ENCODE measurements at places on chromosomes 1 and 21. TPM values are rescaled to one million over a fixed set of nuclear protein-coding genes. Genes with fewer than 3 reads are reported as not detected.

Gene HAPLN2
- total RNA-seq = 2.2 TPM

Gene B3GALT5
- 1.0 TPM for total RNA-seq

Gene EVA1B
- 8.2 TPM for total RNA-seq

Gene SLAMF6
- 0.22 TPM for total RNA-seq

Gene DNAJC6
- total RNA-seq = 2.2 TPM

Gene CD52
- total RNA-seq = 2.1 TPM

Gene MSH4
- 0.75 TPM for total RNA-seq

Gene CD1D
- 0.89 TPM for total RNA-seq

Gene SEMA4A
- 3.4 TPM for total RNA-seq

Gene NTNG1
- not detected for total RNA-seq

Gene CYP4B1
- 9.2 TPM for total RNA-seq

Gene ADORA1
- total RNA-seq = 2.8 TPM

Gene SLAMF7
- total RNA-seq = 0.79 TPM

Gene PRDM16
- 1.2 TPM for total RNA-seq

Gene CAMTA1
- 68.1 TPM for total RNA-seq

Gene OR2T12
- not detected for total RNA-seq

Gene SELENBP1
- total RNA-seq = 66.2 TPM

Gene TTC22
- not detected for total RNA-seq

Gene AMY1B
- not detected for total RNA-seq

Gene PLPPR5
- total RNA-seq = not detected

Gene PANK4
- total RNA-seq = 41.1 TPM

Gene TDRD5
- total RNA-seq = not detected

Gene CTSS
- 11.0 TPM for total RNA-seq

Gene GPR25
- total RNA-seq = not detected

Gene DIO1
- total RNA-seq = not detected

Gene ADCY10
- total RNA-seq = 0.21 TPM

Gene GJB3
- total RNA-seq = not detected

Gene NTMT2
- not detected for total RNA-seq

Data from psoas muscle (tissue), 8 donors.